ENCODE measurements at places on chromosomes 16 and 17.
A peak's percentile ranks its signal among the peaks of the same experiment; 100 is the strongest.

DNA sequence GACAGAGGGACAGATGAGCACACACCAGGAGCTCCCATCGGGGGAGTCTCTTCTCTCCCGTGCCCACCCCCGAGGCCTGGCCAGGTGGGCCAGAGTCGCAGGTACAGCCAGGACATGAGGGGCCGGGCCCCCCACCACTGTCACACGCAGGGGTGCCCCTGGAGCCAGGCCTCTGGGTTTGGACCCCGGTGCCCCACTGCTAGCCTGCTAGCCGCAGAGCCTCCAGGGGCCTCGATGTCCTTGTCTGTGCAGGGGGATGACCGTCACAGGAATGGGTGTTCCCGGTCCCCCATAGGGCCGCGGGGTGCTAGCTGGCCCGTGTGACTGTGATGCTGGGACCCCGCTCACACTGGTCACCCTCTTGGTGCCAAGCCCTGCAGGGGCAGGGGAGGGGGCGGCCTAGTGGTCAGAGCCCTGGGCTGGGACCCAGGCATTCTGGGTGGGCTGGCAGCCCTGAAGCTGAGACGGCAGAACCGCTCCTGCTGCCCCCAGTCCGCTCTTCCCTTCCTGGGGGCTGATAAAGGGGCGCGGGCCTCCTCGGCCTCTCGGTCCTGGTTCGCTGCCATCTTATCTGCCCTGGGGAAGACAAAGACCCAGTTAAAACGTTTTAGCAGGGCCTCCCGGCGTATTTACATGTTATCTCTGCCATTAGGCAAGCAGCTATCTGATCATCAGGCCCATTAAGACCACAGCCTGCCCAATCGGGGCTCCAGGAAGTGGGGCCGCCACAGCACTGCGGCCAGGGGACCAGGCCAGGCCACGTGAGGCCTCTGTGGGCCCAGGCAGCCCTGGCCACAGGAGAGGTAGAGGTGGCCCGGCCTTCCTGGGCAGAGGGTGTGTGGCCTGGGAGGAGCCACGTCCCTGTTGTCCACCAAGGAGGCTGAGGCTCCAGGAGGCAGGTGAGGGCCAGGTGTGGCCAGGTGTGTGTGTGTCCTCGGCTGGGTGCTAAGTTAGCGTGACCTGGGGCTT is 57.2 kb upstream of the ZC3H18 start:
- DNase-seq = no peak

GRCh38 chr17:45238155-45238774 is 16.6 kb downstream of the FMNL1 start:
- DNase-seq = no peak

DNA sequence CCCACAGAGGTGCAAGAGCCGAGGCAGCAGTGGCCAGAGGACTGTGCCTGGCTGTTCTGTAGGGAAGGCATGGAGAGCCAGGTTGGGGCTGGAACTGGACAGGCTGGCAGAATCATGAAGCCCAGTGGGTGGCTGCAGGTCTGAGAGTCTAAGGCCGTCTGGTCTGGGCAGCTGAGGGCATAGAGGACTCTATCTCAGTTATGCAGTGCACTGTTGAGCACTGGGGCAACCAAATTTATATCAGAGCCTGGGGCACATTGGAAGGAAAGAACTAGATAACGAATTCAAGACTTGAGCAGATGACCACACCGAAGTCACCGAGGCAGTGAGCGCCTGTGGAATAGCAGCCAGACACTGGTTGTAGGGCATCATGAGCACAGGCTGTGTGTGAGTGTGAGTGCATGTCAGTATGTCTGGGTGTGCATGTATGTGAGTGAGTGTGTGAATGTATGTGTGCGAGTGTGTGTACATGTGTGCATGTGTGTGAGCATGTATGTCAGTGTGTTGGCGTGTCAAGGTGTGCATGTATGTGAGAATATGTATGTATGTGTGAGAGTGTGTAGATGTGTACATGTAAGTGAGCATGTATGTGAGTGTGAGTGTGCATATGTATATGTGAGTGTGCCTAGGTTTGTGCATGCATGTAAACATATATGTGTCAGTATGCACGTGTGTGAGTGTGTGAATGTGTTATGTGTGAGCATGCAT is 37.0 kb downstream of the RGS9 start:
- no peak for DNase-seq

GRCh38 chr17:10025976-10026901 is 121.2 kb upstream of the RCVRN start:
- DNase-seq = no peak

DNA sequence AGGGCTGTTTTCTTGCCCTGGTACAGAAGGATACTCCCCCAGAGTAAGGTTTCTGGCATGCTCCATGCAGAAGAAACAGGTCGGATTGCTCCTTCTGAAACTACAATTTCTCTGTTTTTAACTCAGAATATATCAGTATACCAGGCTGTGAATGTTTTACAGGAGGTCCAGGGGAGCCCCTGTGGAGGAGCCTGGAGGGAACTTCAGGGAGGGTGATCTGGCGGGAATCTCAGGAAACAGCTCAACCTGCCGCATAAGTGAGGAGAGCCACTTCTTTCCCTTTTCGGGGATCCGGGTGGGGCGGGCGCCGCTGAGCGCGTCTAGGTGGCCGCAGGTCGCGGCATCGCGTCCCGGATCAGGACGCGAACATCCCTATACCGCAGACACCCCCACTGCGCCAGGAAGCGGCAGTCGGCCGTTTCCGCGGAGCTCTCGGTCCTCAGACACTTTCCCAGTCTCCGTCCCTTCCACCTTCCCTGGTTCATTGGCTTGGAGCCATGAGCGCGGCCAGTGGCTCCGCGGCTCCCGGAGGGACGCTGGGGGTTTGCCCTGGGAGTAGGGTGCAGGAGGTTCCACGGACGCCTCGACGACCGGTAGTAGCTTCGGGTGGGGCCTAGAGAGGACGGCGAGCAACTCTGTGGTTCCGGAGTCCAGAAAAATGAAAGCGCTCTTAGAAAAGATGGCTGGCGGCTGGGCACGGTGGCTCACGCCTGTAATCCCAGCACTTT is 3.1 kb upstream of the ZNF764 start:
- DNase-seq = no peak

DNA sequence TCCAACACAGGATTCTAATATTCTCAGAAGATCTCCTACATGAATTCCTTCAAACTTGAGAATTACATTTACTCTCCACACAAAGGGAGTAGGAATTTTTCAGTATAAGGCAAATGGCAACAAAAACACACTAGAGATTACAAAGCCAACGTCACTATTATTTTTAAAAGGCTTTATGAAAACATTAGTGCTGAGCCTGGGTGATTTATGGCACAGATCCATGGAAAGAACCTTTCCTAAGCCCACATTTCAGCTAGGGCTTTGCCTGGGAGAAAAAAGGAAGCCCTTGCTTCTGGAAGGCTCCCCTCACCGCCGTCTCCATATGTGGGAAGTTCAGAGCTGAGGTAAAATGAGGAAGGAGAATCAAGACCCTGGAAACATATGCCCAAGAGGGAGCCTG is 499.4 kb upstream of the HSBP1 start:
- no peak for DNase-seq

- DNase-seq = peak; percentile 20
Observed at GRCh38 chr17:48023400-48024148, 14.0 kb downstream of the COPZ2 start.

DNA sequence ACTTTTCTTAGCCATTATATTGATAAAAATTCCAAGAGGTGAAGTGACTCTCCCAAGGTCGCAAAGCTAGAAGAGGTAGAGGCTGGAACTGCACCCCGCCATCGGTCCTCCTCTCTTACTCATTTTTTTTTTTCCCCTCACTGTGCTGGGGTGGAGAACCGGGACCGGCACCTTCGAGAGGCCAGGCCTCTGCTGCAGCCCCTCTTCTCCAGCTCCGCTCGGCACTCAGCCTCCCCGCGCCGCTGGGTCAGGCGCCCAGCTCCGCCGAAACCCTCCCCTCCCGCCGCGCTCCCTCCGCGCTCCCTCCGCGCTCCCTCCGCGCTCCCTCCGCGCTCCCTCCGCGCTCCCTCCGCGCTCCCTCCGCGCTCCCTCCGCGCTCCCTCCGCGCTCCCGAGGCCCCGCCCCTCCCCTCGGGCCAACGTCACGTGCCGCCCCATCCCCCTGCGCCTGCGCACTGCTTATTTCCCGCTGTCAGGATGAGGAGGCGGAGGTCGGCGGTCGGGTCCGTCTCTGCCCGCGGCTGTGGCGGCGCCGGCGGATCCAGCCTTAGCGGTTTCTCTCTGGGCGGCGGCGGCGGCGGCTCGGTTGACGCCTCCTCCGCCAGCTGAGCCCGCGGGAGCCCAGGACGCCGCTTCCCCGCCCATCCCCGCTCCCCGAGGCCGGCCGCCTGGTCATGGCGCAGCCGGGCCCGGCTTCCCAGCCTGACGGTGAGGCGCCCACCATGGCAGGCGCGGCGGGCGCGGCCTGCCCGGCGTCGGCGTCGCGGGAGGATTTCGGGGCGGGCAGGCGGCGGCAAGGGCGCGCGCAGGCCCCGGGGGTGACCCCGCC is at the start of gene RABEP1:
Gene RABEP1 (plus strand): TSS at position 471 of the 828 bp plus-strand sequence. CDS start 203 bp downstream, at position 674.
- DNase-seq = peak; percentile 89

Measured in stimulated activated CD8-positive, alpha-beta memory T cell treated with anti-CD3 and anti-CD28 coated beads, Interleukin-7, amount 100 ng/mL, for 4 hours (primary cell).